ENCODE measurements at places on chromosomes 6 and 20.

DNA sequence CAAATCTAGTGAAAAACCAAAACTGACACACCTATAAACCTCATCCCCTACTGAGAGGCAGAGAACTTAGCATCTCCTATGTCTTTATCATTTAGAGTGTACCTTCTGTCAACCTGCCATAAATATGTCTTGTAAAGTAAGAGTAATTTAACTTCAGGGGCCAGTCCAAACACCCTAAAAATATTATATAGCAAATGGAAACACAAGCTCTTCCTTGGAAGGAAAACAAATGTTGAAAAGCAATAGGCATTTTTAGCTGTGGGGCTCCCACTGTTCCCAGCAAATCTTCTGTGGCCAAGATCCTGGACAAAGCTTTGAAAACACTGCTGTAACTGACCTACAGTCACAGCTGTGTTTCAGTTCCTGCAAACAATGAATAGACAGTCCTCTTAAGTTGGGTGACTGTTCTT lies 140.0 kb upstream of the RNF217 start:
- no peak for DNase-seq

DNA sequence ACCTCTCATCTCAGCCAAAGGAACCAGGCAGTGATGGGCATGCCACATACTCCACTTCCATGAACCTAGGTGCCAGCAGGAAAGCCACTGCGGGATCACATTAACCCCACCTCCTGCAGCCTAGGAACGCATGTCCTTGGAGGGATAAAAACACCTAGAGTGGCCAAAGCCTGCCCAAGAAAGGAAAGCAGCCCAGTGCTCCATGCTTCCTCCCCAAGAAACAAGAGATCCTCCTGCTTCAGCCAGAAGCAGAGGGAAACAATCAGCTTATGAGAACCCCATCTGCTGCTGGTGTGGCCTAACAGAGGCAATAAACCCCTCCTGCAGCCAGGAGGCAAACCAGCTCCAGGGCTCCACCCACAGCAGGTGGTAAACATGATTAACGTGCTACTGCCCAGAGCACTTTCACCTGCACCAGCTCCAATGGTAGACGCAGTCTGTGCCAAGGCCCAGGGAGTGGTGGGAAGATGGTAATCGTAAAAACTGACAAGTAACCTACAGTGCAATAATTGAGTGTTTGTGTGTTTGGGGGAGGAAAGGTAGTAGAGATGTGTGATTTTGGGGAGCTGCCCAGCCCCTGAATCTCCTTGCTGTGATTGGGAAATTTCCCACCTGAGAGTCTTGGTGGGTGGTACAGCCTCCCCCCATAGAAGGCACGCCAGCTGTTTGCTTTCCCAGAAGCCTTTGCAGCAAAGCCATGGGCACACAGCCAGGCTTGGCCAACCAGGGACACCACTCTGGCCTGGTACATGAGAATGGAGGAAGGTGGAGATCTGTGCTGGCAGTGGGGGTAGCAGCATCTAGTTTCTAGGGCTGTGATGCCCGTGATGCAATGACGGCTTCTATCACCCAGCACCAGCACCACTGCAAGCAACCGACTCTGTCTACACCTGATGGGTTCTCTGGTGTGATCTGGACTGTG lies 50.6 kb upstream of the TBC1D7 start:
- DNase-seq, result no peak

DNA sequence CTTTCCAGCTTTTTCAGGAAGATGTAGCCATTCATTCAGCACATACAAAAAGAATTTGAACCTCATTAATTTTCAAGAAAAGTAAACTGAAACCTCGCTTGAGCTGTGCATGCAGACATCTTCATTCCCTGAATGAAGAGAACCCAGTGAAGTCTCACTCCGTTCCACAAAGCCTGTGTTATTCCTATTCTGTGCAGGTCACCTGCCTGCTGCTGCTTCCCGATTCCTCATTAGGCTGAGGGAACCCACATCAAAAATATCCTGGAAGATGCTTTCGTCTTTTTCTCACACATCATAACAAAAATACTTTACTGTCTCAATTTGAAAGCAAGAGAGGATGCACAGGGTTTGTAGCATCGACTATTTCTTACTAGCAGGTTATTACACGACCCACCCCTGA lies 40.1 kb downstream of the TRMT6 start:
- no peak for DNase-seq

GRCh38 chr6:56555438-56555872 lies 87.2 kb downstream of the DST start:
- no peak for DNase-seq

DNA sequence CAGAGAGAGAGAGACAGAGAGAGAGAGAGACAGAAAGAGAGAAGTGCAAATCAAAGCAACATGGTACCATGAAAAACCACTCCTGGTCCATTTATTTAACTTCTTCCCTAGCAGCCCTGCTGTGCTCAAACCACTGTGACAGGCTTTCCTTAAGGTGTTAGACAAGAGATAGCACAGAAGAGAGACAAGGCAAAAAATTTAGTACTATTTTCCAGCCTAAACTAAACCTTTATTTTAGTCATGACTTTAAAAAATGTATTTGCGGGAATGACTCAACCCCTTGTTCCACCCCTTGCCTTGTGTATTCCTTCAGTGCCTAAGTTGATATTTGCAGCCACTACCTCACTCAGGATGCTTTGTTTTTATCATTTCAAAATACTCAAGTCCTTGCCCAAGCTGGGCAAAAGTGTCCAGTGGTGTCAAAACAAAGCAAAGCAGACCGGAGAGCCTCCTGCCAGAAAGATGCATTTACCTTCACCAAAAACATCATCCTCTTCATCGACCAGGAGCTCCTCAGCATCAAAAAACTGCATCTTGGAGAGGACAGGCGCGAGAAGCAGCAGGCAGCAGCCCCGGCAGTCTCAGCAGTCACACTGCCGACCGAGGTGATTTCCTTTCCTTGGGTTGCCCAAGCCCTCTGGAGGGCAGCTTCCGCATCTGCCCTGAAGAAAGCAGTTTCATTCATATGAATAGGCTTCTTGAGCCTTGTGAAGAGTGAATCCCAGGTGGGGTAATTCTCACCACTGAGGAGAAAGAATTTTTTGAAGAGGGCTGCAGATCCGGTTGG lies at the start of gene RIPOR2:
Gene RIPOR2 (minus strand): TSS at position 595 of the 787 bp plus-strand sequence. CDS start 62 bp downstream, at position 533.
- DNase-seq, result peak; percentile 74

- no peak for DNase-seq
These were observed 45.7 kb downstream of the PPARD start for GRCh38 chr6:35388030-35388429.

DNA sequence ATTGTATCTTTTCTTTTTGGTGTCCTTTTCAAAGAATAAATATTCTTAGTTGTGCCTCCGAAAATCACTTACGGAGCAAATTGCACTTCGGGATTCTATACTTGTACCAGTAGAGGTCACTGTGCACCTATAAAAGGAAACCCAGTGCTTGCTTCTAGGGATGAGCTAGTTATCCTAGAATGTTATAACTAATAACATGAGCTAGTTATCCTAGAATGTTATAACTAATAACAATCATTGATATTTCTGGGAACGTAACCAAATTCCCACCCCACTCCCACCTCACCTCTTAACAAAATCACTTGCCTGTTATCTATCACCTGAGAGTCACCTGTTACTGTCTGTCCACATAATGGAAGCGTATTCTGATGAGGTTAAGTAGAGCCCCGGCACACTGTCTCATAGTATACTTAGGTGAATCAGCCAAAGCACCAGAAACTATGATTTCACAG lies 126.9 kb upstream of the TIAM2 start:
- no peak for DNase-seq

DNA sequence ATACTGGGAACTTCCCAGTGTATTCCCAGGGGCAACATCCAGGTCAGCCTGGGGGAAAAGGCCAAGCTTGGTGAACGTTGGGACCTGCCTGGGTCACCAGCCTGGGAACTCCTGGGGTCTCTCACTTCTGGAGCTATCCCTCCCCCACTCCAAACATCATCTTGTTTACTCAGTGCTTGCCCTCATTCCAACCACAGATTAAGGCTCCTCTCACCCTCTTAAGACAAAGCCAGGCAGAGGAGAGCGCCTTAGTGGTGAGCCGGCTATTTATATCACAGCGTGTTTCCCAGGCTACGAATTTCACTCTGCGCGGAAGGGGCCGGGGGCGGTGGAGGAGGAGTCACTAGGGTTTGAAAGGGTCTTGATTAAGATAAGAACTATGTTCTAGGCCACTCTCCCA lies 12.1 kb downstream of the PRPH2 start:
- no peak for DNase-seq

- DNase-seq, result no peak
These were observed 91.0 kb downstream of the ANKEF1 start for GRCh38 chr20:10125757-10126156.

GRCh38 chr6:1759870-1760269 lies 150.2 kb downstream of the FOXC1 start:
- no peak for DNase-seq

- no peak for DNase-seq
These were observed 1.3 kb downstream of the CCN5 start for GRCh38 chr20:44716309-44717106.

DNA sequence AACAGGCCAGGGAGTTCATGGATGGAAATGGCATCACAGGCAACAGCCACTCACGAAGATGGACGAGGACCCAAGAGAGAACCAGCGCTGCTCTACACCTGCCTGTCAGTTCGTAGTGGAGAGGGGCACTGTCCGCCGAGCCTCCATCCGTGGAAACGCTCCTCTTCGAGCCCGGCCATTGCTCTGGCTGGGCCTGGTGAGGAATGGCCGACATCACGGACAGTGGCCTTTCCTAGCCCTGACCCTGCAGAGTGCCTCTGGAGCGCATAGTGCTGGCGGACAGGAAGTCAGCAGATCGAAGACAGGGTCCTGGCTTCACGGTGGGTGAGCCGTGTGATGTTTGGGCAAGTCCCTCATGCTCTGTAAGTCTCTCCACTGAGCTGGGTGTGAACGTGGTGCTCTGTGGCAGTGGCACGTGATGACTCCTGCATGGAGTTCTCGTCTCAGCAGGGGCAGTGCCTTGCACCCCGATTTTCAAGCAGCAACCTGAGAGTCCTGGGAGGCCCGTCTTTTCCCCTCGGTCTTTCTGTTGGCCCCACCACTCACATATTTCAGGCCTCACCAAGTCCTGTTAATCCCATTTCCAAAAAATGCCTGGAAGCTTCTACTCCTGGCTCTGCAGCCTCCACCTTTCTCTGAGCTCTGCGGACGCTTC lies 214.4 kb downstream of the ERMARD start:
- DNase-seq, result no peak

GRCh38 chr6:114941078-114941477 lies 598.3 kb upstream of the HS3ST5 start:
- DNase-seq, result no peak

- DNase-seq, result no peak
These were observed 50.3 kb upstream of the STX16 start for GRCh38 chr20:58600756-58601155.

- DNase-seq, result peak; percentile 86
These were observed 108.4 kb upstream of the PRSS16 start for GRCh38 chr6:27138837-27139755.

- DNase-seq, result no peak
These were observed 88.3 kb downstream of the SASH1 start for GRCh38 chr6:148430897-148431296.

- no peak for DNase-seq
These were observed 404.1 kb upstream of the PLCB4 start for GRCh38 chr20:8664778-8665177.

DNA sequence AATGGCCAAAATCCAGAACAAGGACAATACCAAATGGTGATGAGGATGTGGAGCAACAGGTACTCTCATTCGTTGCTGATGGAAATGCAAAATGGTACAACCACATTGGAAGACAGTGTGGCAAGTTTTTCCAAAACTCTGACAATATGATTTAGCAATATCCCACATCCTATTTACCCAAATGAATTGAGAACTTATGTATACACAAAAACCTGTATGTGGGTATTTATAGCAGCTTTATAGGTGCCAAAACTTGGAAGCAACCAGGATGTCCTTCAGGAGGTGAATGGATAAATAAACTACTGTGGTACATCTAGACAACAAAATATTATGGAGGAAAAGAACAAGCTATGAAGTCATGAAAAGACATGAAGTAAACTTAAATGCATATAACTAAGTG lies 156.5 kb downstream of the TFAP2A start:
- DNase-seq, result no peak

- DNase-seq, result no peak
These were observed 65.4 kb upstream of the HDDC2 start for GRCh38 chr6:125367036-125367782.

DNA sequence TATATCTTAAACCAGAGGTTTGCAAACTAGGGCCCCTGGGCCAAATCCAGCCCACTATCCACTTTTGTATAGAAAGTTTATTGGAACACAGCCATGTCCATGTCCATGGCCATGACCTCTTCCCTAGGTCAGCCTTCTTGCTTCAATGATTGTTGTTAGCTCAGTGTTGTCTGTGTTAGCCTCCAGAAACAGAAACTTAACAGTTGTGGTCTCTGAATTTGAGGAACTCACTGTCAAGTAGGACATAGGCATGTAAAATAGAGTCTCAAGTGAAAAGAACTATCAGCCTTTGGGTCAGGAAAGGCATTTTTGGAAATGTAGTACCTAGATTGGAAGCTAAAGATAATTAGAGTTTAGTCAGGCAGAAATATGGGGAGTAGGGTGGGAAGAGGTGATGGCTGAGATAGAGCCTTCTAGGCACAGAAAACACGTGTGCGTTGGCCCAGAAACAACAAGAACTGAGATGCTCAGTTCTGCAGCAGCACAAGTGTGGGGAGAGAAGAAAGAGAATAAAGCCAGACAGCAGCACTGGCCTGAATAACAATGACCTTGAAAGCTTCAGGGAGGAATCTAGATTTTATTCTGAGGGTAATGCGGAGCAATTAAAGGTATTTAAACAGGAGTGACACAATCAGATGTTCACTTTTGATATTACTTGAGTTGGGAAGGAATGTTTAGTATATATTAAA lies 87.0 kb upstream of the OLIG3 start:
- DNase-seq, result no peak

GRCh38 chr20:40808936-40809335 lies 119.9 kb upstream of the MAFB start:
- DNase-seq, result no peak

- DNase-seq, result no peak
These were observed 1.8 kb upstream of the VIP start for GRCh38 chr6:152748843-152749242.

DNA sequence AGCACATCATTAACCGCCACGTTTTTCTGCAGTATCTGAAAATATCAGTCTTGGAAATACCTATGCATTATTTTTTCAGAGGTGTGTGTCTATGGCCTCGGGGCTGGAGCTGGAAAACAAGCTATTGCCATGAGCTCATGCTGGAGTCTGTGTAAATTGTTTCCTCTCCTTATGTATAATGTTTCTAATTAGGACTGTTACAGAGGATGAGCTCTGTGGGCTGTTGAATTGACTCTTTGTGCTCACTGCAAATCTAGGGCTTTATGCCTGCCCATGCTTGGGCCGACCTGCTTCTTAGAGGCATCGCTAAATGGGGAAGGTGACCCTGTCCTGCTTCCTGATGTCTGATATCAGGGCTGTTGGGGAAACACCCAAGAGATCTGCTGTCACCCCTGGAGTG lies 80.8 kb upstream of the SLC22A16 start:
- no peak for DNase-seq

Data from activated T-cell treated with anti-CD3 and anti-CD28 coated beads, Interleukin-2, amount 50 U/mL, for 48 hours (primary cell).